ENCODE measurements at places on chromosomes 6 and 20.

GRCh38 chr6:158488065-158488464, 71.8 kb upstream of the TMEM181 start:
- DNase-seq, result no peak

GRCh38 chr6:128208078-128208477, 307.2 kb upstream of the THEMIS start:
- no peak for DNase-seq

DNA sequence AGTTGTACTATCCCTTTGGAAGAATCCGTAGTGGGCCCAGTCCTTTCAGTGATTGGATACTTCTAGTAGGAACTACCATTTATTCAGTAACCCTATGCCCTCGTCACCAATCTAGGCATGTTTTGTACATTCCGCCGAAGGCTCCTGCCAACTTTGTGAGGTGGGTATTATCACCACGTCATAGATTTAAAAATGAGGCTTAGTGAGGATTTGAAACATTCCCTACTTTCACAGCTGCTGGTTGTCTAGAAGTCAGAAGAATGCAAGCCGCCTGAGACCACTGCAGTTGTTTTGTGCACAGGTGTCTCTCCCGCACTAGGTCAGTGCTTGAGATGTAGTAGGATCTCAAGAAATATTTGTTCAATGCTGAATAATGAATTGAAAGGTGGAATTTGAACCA, 32.6 kb downstream of the ENPP1 start:
- no peak for DNase-seq

DNA sequence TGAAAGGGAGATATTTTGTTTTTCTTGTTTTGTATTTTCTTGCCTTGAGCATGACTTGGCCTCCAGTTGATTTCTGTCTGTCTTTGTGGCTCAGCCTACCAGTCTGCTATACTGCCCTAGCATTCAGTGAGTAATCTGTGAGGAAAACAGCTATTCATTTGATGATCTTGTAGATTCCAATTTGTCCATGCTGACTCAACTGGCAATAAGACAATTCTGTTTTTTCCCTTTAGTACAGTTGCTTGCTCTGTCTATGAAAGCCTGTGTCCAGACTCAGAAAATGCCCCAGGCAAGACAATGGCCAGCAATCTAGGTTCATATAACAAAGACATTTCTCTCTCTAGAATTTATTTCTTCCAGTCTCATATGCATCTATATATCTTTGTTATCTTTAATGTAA, 10.9 kb upstream of the SOX4 start:
- no peak for DNase-seq

GRCh38 chr6:159494586-159494972, 198.5 kb downstream of the SOD2 start:
- DNase-seq, result no peak
